Ureter (tissue), 1 donor: ENCODE measurements at places on chromosomes 3 and 15. TPM values are rescaled to one million over a fixed set of nuclear protein-coding genes. Genes with fewer than 3 reads are reported as not detected.

Gene PLXNB1
- total RNA-seq: 259 TPM

Gene MAGEL2
- total RNA-seq: 0.70 TPM

Gene CCR3
- total RNA-seq: not detected

Gene TNNC1
- 9.4 TPM for total RNA-seq

Gene SEMA3F
- 132 TPM for total RNA-seq

Gene FAM227B
- total RNA-seq: 9.6 TPM

Gene C2CD4A
- 0.49 TPM for total RNA-seq

Gene SLC22A13
- 0.68 TPM for total RNA-seq
